Stimulated activated CD4-positive, alpha-beta T cell treated with anti-CD3 and anti-CD28 coated beads, TNF-alpha, amount 100 ng/mL, for 1 hour (primary cell): ENCODE measurements at places on chromosomes 5 and 9.

GRCh38 chr5:171425596-171426244, 6.3 kb downstream of the FGF18 start:
- no peak for DNase-seq

DNA sequence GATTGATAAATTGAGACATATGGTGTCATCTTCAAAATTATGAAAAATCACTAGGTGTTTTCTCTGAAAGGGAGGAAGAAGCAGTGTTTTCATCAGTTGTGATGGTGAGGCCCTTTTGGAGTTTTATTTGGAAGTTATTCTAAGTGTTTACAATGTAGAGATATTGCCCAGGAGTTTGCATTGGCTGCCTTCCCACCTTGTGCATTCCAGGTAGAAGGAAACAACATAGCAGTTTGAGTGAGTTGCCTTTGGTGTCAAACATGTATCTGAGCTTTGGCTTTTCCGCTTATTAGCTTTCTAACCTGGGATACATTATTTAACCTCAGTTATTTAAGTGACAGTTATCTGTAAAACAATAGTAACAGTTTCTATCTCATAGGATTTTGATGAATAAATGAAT, 122.5 kb downstream of the SCAMP1 start:
- DNase-seq: no peak

DNA sequence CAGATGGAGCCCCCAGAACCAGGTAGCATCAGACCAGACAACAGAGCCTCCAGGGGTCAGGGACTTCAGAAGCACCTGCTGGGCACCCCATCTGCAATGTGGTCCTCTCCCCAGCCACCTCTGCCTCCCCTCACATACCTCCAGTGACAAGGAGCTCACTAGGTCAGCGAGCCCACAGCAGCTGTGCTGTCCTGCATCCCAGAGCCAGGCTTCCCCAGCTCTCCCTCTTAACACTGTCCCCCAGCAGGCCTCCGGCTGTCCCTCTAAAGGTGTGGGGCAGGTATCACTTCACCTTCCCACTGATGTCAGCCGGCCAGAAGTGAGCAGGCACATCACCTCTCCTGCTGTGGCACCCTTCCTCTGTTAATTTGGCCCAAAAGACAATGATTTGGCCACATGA, 83.6 kb downstream of the LMX1B start:
- DNase-seq: no peak

GRCh38 chr9:99783799-99784198, 37.9 kb upstream of the NR4A3 start:
- no peak for DNase-seq

GRCh38 chr5:169301386-169301934, 521 bp upstream of the SLIT3 start:
- DNase-seq: no peak

GRCh38 chr5:72681781-72682180, 134.7 kb upstream of the TNPO1 start:
- DNase-seq: no peak

DNA sequence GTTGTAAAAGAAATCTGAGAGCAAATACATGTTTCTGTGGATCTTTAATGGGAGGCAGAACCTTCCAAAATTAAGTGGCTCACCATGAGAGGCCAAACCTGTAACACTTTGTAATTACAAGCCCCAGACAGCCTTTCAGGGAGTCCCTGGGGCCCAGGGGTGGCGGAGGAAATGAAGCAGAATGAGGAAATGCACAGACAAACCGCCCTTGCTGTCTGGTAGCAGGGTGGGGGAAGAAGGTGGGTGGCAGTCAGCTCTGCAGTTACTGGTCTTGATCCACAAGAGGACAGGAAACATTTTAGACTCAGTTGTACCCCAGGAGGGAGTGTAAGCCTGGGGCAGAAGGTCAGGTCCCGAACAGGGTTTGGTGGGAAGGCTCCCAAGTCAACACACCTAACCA, 6.5 kb downstream of the ARL14EPL start:
- no peak for DNase-seq

DNA sequence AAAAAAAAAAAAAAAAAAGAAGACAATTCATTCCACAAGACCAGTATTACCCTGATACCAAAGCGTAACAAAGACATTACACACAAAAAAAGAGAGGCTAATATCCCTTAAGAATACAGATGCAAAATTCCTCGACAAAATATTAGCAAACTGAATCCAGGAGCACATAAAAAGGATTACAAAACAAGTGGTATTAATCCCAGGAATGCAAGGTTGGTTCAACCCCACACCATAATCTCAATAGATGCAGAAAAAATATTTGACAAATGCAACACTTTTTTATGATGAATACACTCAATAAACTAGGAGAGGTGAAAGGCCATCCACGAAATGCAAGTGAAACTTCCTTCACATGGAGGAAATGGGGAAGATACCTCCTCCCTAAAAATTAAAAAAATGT, 80.1 kb upstream of the TLR4 start:
- no peak for DNase-seq
